ENCODE measurements at places on chromosomes 2 and 18.

GRCh38 chr2:178044836-178045235 lies 27.7 kb downstream of the PDE11A start:
- DNase-seq: no peak

DNA sequence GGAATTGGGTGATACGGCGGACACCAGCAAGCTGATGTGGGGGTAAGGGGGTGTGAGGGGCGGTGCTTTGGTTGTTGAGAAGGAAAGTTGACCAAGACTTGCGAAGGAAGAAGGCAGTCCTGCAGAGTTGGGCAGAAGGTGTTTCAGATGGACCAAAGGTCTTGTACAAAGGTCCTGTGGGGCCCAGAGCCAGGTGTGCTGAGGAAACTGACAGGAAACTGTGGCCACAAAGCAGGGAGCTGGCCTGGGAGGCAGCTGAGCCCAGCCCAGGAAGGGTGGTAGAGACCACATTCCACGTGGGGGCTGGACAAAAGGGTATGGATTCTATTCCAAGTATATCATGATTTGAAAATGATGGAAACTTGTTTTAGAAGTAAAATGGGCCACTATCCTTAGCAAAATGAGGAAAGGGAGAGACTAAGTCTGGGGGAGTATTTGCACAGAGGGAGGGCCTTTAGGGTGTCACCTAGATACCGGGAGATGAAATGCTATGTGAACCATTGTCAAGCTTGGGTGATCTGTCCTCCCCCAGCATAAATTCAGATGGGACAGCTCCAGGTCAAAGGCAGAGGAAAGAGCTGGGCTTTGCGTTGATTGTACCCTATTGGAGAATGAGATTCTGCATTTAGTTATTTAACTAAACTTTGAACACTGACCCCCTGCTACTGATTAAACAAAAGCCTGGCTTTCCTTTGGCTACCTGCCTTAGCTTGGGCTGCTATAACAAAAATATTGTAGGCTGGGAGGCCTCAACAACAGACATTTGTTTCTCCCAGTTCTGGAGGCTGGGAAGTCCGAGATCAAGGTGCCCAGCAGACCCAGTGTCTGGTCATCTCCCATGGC lies 4.3 kb upstream of the EDAR start:
- DNase-seq: no peak

GRCh38 chr2:25941042-25941441 lies 41.3 kb downstream of the KIF3C start:
- DNase-seq: no peak

- DNase-seq: no peak
These were observed 1.2 kb downstream of the RAPH1 start for GRCh38 chr2:203533676-203534591.

- DNase-seq: no peak
These were observed 25.3 kb downstream of the ITM2C start for GRCh38 chr2:230889911-230890601.

- no peak for DNase-seq
These were observed 53.9 kb downstream of the NCK2 start for GRCh38 chr2:105798595-105798994.

GRCh38 chr18:44838971-44839666 lies 158.4 kb downstream of the SETBP1 start:
- DNase-seq: peak; percentile 26

- DNase-seq: no peak
These were observed 7.7 kb downstream of the RASGRP3 start for GRCh38 chr2:33484042-33484621.

- DNase-seq: no peak
These were observed 18.3 kb downstream of the IL1B start for GRCh38 chr2:112818094-112818902.

- no peak for DNase-seq
These were observed 22.2 kb upstream of the ASNSD1 start for GRCh38 chr2:189639007-189639609.

- DNase-seq: no peak
These were observed 316 bp downstream of the WDR12 start for GRCh38 chr2:202911203-202911511.

DNA sequence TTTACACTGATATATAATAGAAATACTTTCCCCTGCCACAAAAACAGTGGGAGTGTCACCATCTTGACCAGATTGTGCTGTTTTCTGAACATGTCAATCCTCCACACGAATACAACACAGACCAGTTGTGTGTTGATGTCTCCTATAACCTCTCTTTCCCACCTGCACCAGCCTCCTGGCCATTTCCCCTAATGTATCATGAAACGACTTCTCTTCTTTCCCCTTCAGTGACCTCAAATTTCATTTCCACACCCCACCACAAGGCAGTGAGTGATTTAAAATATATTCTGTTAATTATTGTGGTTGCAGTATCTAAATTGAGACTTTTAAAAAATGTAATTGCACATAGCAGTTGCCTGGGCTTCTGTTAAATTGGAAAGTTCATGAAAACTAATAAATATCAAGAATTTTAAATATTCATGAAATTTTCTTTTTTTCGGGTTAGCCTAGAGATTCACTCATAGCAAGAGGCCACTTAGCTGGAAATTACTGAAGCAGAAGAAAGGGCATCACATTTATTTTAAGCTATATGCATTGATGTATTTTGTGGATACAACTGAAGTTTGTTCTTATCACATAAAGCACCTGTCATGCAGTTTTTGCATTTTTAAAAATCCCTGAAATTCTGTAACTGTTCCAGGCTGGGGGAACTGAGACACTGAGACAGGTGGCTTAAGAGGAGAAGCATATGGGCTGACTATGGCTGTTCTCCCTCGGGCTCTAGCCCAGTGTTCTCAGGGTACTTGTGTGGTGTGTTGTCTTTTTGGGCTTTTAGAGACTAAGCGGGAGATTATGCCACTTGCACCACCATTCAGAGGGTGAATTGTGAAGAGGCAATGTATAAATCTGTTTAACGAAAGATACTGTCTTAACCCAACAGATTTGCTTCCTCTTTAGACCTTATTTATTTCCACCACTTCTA lies 15.9 kb downstream of the FAM171B start:
- no peak for DNase-seq

DNA sequence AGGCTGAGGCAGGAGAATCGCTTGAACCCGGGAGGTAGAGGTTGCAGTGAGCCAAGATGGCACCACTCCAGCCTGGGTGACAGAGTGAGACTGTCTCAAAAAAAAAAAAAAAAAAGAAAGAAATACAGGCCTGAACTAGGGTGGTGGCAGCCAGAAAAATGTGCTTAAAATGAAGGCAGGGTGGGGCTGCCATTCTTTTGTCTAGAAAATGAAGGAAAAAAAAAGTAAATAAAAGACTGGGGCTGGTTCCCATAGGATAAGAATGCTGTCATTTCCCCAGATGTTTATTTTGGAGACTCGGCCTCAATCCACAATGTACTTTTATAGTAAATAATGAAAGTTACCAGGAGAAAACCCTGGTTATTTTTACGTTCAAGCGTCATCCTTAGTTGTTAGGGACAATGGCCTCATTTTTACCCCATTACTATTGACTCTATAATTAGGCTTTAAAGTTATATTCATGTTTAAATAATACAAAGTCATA lies 58.9 kb downstream of the ATP8B1 start:
- DNase-seq: no peak

GRCh38 chr2:165745916-165746315 lies 48.1 kb downstream of the GALNT3 start:
- DNase-seq: no peak

- DNase-seq: no peak
These were observed 24.8 kb downstream of the IGFBP2 start for GRCh38 chr2:216657980-216658379.

DNA sequence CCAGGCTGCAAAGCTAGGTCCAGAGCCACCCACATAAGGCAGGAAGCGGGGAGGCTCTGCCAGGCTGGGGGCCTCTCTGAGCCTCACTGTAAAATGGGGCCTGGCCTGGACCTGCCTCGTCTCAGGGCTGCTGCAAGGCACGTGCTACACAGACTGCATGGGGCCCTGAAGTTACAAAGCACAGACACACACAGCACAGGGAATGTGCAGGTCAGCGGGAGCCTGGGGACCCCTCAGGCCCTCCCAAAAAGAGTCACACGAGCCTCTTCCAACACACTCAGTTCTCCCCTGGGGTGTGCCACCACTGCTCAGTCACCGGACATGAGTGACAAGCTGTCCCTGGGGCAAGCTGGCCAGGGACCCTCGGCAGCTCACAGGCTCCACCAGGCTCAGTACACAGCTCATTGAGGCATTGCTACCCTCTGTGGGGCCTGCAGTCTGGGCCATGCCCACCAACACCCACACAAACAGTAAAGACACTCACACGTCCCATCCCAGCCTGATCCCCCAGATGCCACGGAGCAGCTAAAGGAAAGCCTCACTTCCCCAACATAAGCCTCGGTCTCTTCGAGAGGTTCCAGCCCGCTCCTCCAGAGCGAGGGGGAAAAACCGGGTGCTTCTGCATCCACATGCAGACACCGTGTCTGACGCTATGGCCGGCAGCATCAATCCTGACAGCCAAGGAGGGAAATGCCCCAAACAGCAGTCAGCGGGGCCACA lies 33.7 kb downstream of the BOK start:
- DNase-seq: no peak

DNA sequence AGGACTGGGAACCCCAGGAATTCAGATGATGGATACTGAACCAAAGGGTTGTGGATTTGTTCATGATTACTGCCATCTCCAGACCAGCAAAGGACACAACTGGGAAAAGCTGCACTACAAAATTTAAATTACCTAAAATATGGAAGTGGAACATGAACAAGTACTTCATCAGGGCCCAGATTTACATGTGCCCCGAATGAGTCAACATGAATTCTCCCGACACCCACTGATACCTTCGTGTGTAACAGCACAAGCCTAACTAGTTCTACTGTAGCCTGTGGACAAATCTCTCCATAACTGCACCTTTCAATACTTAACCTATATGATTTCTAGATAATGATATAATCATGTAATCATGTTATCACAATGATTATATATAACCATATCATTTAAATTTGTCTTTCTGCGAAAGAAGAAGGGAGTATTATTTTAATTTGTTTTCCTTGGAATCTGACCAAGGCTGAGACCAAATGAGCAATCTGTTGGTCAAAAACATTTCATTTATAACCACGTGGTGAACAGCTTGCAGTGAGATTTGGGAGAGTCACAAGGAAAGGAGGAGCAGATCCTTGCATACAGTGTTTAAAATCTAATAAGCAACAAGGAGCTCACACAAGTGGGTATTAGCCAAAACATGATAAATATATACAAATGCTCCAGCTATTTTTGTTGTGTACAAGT lies 70.5 kb downstream of the CACNB4 start:
- DNase-seq: no peak

- no peak for DNase-seq
These were observed 64.6 kb downstream of the TGIF1 start for GRCh38 chr18:3514312-3515216.

DNA sequence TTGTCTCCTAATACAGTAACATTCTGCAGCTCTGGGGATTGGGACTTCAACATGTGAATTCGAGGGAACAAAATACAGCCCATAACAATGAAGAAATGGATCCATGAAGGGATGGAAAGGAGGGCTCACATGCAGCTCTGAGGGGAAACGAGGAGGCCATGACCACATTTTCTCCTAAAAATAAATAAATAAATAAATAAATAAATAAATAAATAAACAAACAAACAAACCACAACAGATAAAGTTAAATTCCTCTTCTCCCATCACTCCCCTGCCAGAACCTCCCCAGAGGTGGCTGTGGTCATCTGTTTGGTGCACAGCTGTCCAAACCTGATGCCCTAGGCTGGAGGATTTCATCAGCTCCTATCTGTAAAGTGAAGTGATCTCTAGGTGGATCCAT lies 42.7 kb downstream of the MAL start:
- DNase-seq: no peak

- DNase-seq: no peak
These were observed 38.8 kb downstream of the ZNF519 start for GRCh38 chr18:14093307-14093915.

DNA sequence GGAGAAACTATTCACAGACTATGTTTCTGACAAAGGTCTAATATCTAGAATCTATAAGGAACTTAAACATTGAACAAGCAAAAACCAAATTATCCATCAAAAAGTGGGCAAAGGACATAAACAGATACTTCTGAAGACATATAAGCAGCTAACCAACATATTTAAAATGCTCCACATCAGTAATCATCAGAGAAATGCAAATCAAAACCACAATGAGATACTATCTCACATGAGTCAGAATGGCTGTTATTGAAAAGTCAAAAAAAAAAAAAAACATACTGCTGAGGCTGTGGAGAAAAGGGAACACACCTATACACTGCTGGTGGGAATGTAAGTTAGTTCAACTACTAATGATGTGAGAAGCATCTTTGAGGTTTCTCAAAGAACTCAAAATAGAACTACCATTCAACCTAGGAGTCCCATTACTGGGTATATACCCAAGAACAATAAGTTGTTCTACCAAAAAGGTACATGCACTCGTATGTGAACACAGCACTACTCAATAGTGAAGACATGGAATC lies 220.4 kb upstream of the TFPI start:
- no peak for DNase-seq

GRCh38 chr2:136434251-136434715 lies 316.3 kb upstream of the CXCR4 start:
- no peak for DNase-seq

GRCh38 chr2:29186817-29187216 lies 71.6 kb downstream of the CLIP4 start:
- DNase-seq: no peak

GRCh38 chr18:51068105-51068504 lies 38.1 kb downstream of the SMAD4 start:
- DNase-seq: no peak

DNA sequence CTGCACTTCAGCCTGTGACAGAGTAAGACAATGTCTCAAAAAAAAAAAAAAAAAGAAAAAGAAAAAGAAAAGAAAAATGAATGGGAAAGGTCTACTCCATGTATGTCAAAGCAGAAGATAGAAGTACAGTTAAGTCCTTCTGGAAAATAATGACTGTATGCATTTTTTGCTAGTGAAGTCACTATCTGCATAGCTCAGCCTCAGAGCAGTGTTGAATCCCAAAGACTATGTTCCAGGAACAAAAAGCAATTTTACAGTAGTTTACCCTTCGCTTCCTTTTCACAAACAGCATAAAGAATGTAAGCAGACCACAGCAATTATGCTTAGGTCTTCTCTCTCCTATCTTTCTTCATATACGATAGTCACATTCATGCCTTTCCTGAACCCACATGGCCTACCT lies 497.4 kb downstream of the CMPK2 start:
- no peak for DNase-seq

- DNase-seq: no peak
These were observed 27.9 kb upstream of the RNU4ATAC start for GRCh38 chr2:121502781-121503180.

GRCh38 chr2:153443106-153443505 lies 35.5 kb downstream of the RPRM start:
- no peak for DNase-seq

- no peak for DNase-seq
These were observed 54.7 kb upstream of the OTOF start for GRCh38 chr2:26532301-26533250.

- no peak for DNase-seq
These were observed 12.8 kb downstream of the ARHGAP25 start for GRCh38 chr2:68747413-68747812.

- DNase-seq: no peak
These were observed 34.7 kb downstream of the CYB5A start for GRCh38 chr18:74257083-74257482.

- DNase-seq: no peak
These were observed 13.1 kb downstream of the PASK start for GRCh38 chr2:241136191-241136590.

- no peak for DNase-seq
These were observed 134.2 kb upstream of the HNRNPA3 start for GRCh38 chr2:177078416-177078815.

- no peak for DNase-seq
These were observed 48.0 kb downstream of the CDK15 start for GRCh38 chr2:201854221-201854801.

- DNase-seq: no peak
These were observed 62.3 kb downstream of the PSMG2 start for GRCh38 chr18:12765126-12765525.

Measured in NCI-H1694 (cell line).